ENCODE measurements at places on chromosomes 6 and 20.

DNA sequence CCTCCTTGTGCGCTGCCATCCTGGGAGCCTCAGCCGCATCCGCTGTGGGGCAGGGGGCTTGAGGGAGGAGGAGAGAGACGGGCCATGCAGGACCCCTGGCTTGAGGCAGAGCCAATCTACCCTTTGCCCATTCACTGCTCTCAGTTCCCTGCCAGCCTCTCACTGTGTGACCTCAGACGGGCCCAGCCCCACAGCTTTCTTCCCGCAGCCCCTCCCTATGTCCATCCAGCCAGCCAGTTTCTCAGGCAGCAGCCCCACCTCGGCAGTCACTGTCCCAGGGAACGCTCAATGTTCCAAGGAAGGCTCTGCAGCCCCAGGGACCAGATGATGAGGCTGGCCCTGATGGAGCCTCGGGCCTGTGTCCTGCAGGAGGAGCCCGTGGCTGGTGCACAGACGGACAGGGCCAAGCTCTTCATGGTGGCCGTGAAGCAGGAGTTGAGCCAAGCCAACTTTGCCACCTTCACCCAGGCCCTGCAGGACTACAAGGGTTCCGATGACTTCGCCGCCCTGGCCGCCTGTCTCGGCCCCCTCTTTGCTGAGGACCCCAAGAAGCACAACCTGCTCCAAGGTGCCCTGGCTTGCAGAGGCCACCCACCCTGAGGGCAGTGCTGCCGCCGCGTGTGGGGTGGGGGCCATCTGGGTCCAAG is 3.9 kb upstream of the TNFRSF6B start:
- DNase-seq: no peak

- DNase-seq: no peak
Measured at GRCh38 chr20:63530788-63531160, 6.4 kb downstream of the PTK6 start.

GRCh38 chr6:37160922-37161778 is 8.8 kb upstream of the PIM1 start:
- DNase-seq: peak; percentile 65

GRCh38 chr20:62793757-62794006 is 2.6 kb upstream of the MRGBP start:
- DNase-seq: no peak

DNA sequence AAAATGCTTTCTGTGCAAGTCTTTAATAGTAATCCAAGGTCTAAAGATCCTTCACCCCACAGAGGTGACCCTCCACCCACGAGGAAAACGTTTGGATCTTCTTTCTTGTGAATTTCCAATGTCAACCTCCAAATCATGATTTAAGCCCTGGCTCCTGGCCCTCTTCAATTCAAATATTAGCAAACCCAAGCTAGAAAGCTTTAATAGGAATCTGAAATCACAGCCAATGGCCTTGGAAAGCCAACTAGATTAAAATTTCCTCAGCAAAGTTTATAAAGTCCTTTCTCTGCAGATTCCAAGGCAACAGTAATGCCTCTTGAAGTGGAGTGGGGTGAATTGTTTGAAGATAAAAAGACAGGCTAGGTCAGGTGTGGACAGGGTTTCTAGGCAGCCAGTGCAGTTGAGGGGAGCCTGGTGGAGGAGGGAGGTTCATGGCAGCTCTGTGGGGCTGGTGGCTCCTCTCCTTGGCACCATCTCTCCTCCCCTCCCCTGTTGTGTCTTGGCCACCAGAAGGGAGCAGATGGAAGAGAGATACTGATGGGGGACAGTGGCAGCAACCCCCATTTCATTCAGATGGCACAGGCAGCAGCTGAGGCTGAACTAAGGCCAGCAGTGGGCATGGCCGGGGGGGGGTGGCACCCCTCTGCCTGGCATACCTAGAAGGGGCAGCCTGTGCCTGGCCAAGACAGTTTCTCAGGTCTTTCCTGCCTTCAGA is 12.0 kb upstream of the UQCC2 start:
- DNase-seq: no peak

GRCh38 chr6:67615796-67616195 is 1019.3 kb upstream of the ADGRB3 start:
- DNase-seq: no peak

- DNase-seq: no peak
Measured at GRCh38 chr6:167576050-167576741, 250.5 kb upstream of the AFDN start.

- DNase-seq: no peak
Measured at GRCh38 chr6:144090384-144090783, 5.0 kb downstream of the SF3B5 start.

GRCh38 chr20:58745391-58745790 is 52.8 kb downstream of the NPEPL1 start:
- DNase-seq: no peak

GRCh38 chr6:156873654-156874380 is 96.6 kb downstream of the ARID1B start:
- DNase-seq: no peak

GRCh38 chr6:2984738-2985406 is 13.5 kb upstream of the SERPINB6 start:
- no peak for DNase-seq

GRCh38 chr6:14986370-14986769 is 259.5 kb upstream of the JARID2 start:
- no peak for DNase-seq

- no peak for DNase-seq
Measured at GRCh38 chr6:108195209-108195608, 29.4 kb downstream of the NR2E1 start.

DNA sequence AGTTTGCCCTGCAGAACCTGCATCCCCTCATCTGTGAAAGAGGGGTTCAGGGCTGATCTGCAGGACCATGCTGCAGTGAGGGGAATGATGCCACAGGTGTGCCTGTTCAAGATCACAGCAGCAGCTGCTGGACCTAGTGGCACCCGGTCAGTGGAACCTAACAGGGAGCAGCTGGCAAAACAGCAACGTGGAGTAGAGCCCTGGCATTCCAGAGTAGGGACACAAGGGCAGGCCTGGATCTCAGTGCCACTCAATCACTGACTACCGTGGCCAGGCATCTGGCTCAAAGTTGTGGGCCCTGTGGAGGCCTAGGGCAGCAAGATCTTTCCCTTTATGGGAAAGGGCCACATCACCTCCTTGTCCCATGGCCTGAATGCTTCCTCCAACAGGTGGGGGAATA is 62.2 kb downstream of the INSM1 start:
- no peak for DNase-seq

DNA sequence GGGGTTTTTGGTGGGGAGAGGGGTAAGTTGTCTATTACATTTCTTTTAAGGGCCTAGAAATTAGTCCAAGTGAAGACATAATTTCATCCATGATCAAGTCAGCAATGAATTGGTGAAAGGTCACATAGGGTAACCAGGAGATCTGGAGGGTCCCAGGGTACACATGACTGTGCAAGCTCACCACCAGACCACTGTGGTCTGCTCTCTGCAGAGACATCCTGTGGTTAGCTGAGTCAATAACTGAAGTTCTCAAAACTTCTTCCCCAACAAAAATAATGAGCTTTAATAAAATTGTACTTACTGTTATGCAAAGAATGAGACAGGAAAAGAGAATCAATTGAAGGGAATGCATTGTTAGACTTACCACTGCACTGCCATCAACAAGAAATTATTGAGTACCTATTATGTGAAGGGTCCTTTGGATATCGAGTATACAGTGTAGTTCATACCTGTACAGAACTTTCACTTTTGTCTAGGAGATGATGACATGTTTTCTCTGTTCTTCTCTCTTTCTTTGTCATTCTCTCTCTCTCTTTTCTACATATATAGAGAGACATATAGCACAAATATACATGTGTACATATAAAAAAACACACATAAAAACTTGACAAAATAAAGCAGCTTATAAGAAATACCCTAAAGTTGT is 209.8 kb downstream of the GJA1 start:
- DNase-seq: no peak

DNA sequence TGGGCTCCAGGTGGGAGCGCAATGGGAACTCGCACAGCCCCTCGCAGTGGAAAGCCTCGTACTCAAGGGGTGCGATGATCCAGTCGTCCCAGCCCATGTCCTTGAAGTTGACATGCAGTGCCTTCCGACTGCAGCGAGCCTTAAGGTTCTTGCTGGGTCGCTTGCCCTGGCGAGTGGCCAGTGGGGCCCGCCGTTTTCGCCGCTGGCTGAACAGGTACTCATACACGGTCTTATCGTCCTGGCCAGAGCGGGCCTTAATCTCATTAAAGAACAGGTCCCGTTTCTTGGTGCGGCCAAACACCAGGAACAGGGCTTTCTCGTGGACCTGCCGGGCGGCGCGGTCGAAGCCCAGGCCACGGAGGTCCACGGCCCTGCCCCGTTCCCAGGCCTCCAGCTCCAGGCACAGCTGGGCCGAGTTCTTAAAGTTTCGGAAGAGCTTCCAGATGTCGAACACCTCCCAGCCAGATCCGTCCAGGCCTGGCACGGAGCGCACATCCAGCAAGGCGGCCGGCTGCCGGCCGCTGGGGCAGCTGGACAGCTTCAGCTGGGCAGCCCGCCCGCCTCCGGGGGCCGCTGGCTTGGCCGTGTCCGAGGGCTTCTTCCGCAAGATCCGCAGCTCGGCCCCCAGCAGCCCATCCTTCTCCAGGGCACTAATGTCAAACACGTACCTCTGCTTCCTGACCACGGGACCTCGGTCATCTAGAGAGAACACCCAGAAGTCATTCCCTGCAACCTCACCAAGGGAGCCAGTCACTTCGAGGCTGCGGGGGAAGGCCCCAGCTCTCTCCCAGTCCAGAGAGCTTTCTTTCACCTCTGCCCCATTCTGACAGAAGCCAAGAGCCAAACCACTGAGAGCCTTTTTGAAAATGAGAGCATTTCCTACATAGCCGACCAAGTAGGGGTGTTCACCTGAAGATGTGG is 3.7 kb downstream of the GDF5 start:
- no peak for DNase-seq

DNA sequence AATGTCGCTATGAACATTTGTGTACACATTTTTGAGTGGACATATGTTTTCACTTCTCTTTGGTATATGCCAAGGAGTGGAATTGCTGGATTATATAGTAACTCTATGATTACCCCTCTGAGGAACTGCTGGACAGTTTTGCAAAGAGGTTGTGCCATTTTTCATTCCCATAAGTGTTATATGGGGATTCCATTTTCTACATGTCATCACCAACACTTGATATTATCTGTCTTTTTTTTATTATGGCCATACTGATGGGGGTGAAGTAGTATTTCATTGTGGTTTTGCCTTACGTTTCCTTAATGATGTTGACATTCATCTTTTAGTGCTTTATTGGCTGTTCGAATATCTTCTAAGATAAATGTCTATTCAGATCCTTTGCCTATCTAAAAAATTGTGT is 171.8 kb upstream of the LAMA2 start:
- DNase-seq: no peak

DNA sequence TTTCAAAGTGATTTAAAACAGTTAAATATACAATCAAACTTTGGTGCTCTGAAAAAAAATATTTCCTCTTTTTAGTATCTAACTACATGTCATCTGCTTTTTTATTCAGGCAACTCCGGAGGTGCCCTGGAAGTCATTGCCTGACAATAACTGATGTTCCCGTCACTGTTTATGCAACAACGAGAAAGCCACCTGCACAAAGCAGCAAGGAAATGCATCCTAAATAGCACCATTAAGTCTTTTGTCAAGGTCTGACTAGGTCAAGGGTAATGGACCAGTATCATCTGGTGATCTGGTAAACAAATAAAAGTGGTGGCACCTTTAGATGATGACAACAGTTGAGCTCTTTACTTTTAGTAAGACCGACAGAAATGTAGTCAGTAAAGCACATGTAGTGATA is 13.2 kb downstream of the FAM229B start:
- DNase-seq: no peak

DNA sequence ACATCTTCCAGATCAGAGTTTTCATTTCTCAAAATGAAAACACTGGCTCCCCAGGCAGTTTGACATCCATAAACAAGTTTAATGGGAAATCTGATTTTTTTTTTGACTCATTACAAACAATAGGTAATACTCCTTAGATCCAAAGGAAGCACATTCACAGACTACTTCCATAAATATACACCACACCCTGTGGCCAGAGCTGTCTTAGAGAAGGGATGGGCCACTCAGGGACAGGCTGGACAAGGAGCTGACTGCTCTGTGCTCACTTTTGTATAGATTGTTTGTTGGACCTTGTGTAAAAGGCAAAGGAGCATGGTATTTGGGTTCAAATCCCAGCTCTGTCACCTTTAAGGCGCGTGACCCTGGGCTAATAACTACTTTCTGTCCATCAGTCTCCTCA is 12.8 kb upstream of the DDO start:
- no peak for DNase-seq

GRCh38 chr20:62737271-62737811 is 28.7 kb downstream of the NTSR1 start:
- no peak for DNase-seq

DNA sequence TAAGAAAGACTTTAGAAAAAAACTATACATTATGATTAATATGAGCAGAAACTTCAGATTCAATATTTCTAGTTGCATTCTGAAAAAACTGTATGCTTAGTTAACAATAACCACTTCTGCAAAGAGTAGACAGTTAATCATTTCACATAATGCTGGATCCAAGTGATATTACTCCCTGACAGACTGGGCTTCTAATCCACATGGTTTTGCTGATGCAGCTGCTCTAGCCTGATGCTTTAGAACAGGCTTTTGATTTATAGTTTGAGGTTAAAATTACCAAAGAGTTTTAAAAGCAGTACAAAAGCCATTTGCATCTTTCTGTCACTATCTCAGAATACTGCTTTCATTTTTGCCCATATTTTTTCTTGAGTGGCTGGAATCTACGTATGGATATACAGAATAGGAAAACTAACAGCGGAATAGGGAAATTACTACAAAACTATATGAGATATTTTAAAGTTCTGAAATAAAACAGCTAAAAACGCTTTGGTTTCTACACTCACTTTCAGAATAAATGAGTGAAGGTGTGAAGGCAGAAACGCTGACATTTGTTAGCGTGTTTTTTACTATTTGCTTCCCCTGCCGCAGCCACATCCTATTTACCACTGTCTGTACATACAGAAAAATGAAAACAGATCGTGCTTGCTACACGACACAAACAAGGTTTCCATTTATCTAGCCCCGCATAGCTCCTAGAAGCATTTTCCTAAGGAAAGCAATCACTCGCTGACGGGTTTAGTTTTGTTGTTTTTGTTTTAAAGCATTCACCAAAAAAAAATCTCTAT is 61.7 kb downstream of the METTL24 start:
- no peak for DNase-seq

- DNase-seq: no peak
Measured at GRCh38 chr6:5004373-5005037, 668 bp upstream of the RPP40 start.

DNA sequence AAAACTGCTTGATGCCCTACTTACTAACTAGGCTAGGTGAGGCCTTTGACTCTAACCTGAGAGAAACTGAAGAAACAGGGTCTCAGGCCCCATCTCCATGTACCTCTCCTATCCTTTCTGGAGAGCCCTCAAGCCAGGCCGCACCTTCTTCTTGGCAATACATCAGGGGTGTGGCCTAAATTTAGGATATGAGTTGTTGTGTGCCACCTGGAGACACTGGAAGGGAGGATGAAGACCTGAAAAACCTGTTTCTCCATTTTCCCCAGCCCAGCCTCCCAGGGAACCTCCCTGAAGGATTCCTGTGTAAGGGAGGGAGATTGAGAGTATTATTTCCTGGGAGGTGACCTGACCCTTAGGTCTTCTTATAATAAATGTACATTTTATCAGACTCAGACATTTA is 3.1 kb downstream of the LY6G6D start:
- no peak for DNase-seq
